ENCODE measurements at places on chromosomes 11 and 22.

DNA sequence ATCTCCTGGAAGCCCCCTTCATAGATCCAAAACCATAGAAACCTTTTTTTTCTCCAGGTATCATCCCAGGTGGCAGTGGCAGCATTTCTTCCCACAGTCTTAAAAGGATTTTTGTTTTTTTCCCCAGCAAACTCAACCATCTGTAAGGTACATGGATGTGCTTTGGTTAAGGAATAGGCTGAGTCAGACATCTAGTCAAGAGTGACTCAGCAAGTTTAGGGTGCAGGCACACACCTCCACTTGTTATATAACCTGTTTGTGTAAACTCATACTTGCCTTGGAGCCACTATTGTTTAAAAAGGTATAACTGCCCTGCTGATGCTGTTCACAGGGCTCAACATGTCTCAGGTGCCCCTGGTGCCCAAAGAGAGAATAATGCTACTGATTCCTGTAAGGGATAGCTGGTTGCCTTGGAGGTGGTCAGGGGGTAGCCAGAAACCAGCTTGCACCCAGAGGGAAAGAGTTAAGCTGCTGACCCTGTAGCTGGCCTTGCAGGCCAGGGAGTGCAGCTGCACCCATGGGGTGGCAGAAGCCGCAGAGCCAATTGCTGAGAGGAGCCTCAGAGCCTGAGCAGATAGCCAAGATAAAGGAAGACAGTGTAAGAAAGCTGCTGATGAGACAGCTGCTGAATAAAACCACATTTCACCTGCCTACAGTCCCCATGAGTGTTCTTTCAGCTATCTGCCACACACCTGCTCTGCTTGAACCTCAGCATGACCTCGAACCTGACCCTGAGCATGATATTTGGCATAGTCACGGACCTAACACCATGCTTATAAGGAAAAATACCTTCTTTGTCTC is 1726.1 kb upstream of the RAG2 start:
- peak; percentile 1 for DNase-seq

GRCh38 chr11:126809514-126810289 is 190.9 kb downstream of the KIRREL3 start:
- DNase-seq, result no peak

DNA sequence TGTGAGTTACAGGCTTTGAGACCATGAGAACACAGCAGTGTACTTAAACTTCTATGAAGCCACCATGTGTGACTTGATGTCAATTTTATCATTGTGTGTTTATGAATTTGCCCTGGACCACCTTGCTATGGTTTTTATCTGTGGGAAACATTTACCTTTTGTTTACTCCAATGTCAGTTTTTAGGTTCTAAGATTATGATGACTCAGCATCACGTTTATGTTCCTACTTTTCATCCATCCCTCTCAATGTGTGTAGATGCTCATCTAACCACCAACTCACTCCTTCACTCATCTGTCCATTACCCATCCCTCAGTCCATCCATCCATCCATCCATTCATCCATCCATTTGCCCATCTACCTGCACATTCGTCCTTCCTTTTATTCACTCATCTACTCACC is 338.8 kb downstream of the MIAT start:
- no peak for DNase-seq

GRCh38 chr22:47307822-47308221 is 545.4 kb downstream of the TBC1D22A start:
- no peak for DNase-seq

GRCh38 chr22:22397875-22398524 is 110.5 kb downstream of the ZNF280B start:
- DNase-seq, result no peak

GRCh38 chr11:19194620-19195308 is 7.0 kb downstream of the CSRP3 start:
- DNase-seq, result no peak

DNA sequence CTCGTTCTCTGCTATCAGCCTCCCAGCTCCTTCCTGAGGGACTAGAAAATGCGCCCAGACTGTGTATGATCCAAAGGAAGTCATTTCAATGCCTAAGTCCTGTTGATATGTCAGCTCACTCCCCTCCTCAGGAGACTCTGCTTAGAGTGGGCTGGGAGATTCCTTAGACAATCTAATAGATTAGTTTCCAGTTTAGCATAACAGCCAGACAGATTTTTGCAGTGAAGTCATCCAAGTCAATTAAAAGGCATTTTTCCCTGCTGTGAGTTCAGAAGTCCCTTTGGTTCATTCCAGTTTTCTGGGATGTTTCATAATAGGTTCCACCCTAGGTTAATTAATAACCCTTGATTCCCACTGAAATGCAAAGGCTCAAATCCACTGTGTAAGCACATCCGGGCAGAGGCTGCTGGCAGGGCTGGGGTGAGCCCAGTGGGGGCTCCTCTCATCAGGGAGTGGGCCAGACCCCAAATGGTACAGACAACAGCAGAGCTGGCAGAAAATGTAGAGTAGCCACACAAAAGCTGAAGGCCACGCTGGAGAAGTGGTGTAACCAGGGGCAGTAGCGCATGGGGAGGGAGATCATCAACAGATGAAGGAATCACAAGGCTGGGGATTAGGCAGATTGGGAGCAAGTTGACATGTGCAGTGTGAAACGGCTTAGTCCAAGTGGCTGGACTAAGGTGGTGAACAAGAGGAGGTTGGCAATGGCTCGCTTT is 90.6 kb downstream of the SYN3 start:
- no peak for DNase-seq
